ENCODE measurements at places on chromosomes 1 and 21. TPM values are rescaled to one million over a fixed set of nuclear protein-coding genes. Genes with fewer than 3 reads are reported as not detected.

DNA sequence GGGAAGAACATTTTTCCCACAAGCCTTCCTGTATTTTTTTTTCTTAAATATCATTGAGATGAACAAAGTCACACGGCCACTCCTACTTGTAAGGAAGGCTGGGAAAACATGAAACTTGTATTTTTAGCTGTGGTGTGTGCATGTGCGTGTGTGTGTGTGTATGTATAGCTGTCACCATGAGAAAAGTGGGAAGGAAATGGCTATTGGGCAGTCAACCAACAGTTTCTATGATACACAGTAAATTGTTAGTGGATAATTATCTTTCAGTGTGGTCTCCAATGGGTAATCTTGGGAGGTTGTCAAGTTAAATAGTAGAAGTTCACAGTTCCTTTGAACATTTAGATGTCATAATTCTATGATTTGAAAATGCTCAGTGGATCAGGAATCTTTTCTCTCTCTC is 132.7 kb upstream of the USP24 start:
- DNase-seq, result peak; percentile 96

Gene CD52
- 1.7 TPM for total RNA-seq

- DNase-seq, result peak; percentile 17
Measured at GRCh38 chr21:19440792-19441655, 1037.4 kb upstream of the TMPRSS15 start.

Gene CSMD2
- total RNA-seq, result 0.27 TPM

DNA sequence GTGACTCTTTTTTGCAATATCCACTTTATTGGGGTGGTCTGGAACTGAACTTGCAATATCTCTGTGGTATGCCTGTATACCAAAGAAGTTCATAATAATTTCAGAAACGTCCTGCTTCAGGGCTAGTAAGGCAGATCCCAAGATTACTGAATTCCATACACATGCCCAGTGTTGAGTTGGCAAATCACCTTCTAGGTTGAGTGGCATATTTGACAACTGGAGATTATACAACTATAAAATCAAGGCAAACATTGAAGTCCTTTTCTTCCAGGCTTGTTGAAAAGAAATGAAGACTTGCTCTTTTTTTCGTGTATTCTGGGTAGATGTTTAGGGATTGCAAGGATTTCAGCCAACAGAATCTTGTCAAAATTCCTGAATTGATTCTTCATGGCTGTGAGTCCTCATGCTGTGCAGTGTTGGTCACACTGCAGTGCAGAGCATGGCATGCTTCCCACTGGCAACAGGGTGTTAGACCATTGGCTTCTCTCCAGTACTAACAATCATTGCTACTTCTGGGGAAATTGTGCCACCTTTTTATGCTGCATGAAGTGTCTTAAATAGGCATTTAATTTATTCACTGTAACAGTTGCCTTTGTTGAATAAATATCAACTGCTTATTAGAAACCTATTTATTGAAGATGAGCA is 367.1 kb upstream of the ADGRL4 start:
- DNase-seq, result peak; percentile 80

Gene HEYL
- 19.5 TPM for total RNA-seq

GRCh38 chr21:17572431-17572830 is 40.3 kb downstream of the BTG3 start:
- DNase-seq, result no peak

GRCh38 chr21:42081138-42081537 is 10.0 kb downstream of the UMODL1 start:
- DNase-seq, result peak; percentile 48

- DNase-seq, result peak; percentile 4
Measured at GRCh38 chr1:237556911-237557310, 333.8 kb downstream of the ZP4 start.

Gene KCNK2
- total RNA-seq, result 3.7 TPM

GRCh38 chr1:97920276-97920831 is 480 bp downstream of the DPYD start:
- DNase-seq, result peak; percentile 55

GRCh38 chr1:227889863-227890405 is 57.8 kb downstream of the WNT9A start:
- DNase-seq, result peak; percentile 5

DNA sequence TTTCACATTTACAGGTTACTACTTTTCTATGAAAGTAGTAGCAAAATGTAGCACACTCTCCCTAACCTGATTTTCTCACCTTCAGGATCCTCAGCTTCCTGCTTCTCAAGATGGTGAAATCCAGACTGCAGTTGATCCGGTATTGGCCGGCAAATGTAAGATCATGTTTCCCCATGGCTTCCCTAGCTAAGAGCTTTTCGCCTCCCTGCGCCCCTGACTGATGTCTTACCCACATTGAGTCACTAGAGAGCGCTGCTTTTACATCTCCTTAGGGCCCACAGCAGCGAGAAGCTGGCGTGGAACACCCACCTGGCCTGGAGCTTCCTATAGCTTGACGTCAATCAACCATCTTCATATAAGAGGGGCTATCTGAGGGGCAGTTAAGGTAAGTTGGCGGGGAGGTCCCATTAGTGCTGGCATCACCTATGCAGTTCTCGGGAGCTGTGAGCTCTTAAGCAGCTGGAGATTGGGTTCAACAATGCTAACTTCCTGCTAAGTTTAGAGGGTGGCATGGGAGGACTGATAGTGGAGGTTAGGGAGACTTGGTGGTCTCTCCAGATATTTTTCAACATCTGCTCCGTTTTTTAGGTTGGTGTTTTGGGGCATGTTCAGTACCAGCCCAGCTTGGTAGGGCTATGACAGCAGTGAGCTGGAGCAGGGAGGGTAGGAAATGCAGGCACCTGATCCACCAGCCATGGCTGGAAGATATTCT is 5.5 kb downstream of the PTPN7 start:
- DNase-seq, result peak; percentile 69

DNA sequence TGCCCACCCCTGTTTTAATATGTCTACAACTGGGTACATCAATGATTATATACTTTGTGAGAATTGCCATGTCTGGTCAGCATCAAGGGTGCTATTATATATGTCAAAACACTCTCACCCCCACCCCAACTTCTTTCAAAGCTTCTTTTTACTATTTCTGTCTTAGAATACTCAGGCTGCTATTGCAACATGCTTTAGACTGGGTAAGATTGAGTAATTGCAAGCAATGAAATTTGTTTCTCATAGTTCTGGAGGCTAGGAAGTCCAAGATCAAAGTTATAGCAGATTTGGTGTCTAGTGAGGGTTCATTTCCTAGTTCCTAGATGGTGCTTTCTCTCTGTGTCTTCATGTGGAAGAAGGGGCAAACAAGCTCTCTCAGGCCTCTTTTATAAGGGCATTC is 100.5 kb upstream of the KCNK1 start:
- no peak for DNase-seq

GRCh38 chr1:225811622-225812487 is 1.9 kb downstream of the EPHX1 start:
- DNase-seq, result peak; percentile 49

GRCh38 chr1:215497528-215497927 is 69.6 kb upstream of the KCTD3 start:
- DNase-seq, result peak; percentile 49

Gene HIVEP3
- total RNA-seq, result 0.93 TPM

- no peak for DNase-seq
Measured at GRCh38 chr1:67124455-67124854, 10.3 kb downstream of the C1orf141 start.

Gene CDC42BPA
- 38.2 TPM for total RNA-seq

All from muscle of leg (tissue), 16 donors.